ENCODE measurements at places on chromosomes 5 and 9.

- DNase-seq, result no peak
These were observed 2067.2 kb upstream of the C9orf72 start for GRCh38 chr9:29640507-29640906.

DNA sequence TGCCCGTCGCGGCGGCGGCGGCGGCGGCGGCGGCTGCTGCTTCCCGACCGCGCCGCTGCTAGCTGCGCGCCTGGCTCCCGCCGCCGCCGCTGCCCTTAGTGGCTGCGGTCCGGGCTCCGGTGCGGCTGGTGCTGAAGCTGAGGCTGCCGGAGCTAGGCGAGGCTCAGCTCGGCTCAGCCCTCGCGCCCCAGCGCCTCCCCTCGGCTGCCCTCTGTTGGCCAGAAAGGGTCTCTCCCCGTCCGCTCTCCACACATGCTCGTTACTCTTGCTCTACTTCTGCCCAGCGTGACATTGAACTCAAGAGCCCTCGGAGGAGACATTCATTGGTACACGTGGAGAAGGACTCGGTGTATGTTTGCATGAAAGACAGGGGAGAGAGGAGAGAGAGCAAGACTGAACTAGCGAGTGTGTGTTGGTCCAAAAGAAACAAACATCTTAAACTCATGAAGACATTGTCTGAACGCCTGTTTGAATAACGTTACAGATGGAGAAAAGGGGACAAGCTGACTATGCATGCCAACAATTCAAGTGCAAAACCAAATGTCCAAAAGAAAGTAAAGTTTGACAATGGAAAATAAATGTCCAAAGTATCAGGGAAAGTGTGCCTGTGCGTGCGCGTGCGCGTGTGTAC, at the start of gene HCN1:
TSS of gene HCN1 (minus strand) at position 175 of the 631 bp plus-strand sequence.
- peak; percentile 36 for DNase-seq

DNA sequence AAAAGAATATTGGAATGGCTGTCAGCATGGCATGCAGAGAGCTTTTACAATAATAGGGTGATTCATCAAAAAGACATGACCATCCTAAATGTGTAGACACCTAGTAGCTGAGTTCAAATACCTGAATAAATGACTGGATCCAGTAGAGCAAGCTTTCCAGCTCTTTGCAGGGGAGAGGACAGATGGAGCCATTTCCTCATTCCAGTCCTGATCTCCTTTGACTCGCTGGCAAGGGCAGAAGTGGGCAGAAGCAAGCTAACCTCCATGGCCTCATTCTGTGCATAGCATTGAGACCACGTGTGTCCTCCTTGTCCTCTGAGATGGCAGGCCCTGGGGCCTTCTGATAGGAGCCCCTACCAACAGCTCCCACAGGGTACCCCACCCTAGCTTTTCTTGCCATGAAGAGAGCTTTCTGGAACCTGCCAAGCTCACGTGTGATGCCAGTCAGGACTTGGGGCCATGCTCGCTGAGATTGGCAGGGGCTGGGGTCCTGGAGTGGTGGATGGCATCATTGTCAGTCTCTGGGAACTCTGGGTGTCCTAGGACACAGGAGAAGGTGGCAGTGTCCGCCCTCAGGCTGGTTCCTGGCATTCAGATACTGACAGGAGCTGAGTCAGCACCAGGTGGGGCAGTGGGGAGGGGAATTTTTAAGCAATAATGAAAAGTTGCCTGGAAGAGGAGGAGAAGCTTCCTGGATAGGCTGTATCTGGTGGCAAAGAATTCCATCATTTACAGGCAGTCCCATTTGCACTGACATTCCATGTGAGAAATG, 33.6 kb downstream of the WWC1 start:
- DNase-seq, result no peak

DNA sequence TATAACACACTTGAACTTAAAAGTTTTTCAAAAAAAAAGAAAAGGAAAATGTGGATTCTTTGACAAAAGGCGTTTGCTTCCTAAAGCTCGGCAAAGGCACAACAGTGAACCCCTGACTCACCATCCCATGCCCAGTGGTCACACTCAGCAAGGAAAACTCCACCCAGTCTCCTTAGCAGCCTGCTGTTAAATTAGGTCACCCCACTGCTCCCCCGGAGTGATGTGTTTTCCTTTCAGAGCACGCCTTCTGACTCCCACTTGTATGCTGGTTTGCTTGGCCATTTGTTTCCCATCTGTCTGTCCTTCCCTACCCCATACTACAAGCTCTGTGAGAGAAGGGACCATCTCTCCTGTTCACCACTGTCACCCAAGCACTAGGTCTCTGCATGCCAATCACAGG, 23.8 kb downstream of the RETREG1 start:
- DNase-seq, result no peak

DNA sequence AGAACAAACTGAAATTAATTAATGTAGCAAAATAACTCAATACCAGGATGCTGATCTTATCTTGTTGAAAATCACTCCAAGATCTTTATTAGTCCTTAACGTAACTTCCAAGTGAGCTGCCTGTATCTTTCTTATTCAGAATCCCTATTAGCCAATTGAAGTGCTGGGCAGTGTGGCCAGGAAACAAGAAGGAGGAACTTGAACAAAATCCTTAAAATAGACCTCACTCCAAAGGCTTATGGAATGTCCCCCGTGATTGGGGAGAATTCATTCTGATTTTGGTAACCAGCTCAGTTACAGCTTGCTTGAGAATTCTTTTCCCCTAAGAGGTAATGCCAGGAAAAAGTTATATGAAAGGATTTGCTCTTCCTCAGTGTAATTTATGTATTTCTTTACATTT, 171.0 kb downstream of the DEPDC1B start:
- no peak for DNase-seq

- DNase-seq, result no peak
These were observed 388.1 kb upstream of the ACO1 start for GRCh38 chr9:31996331-31996730.

DNA sequence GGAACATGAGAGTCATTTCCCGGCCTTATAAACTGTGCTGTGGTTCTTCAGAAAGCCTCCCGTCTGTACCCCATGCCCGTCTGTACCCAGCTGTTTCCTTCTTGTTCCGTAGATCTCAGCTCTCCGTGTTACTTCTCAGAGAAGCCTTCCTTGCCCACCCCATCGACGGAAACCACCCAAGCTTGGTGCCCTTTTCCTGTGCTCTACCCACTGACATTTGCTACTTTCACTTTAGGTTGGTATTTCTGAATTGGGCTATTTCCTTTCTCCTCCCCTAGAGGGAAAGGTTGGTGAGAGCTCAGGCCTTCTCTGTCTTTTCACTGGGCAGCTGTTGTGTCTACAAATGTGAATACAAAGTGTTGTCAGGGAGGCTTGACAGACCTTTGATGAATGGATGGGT, 764.5 kb upstream of the ADAMTS16 start:
- no peak for DNase-seq

- DNase-seq, result no peak
These were observed 22.8 kb downstream of the OSTF1 start for GRCh38 chr9:75111019-75111622.

DNA sequence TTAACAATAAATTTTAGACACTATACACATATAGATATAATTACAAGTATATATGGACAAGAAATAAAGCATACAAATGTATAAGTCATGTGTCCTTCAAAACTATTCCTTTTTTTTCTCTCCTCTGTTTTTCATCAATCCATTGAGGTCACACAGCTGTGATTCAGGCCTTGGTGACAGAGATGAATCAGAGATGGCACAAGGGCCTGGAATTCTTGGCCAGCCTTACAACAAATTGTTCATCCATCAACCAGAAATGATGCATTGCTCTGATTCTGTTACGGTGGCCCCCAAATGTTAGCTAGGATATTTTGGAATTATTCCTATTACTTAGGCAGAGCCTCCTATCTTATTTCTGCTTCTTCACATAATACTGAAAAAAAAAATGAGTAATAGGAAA, 108.7 kb upstream of the MPDZ start:
- no peak for DNase-seq

- DNase-seq, result no peak
These were observed 67.2 kb upstream of the IER5L start for GRCh38 chr9:129245276-129245675.

- DNase-seq, result no peak
These were observed at the start of gene PCDHB16 for GRCh38 chr5:141182248-141182647. Gene PCDHB16 (plus strand): TSS chr5:141182387. CDS start chr5:141182560, 173 bp downstream.

GRCh38 chr9:83312537-83312936, 225.7 kb downstream of the FRMD3 start:
- DNase-seq, result no peak

- DNase-seq, result no peak
These were observed 93.3 kb upstream of the CDKN2B start for GRCh38 chr9:22102146-22103053.

DNA sequence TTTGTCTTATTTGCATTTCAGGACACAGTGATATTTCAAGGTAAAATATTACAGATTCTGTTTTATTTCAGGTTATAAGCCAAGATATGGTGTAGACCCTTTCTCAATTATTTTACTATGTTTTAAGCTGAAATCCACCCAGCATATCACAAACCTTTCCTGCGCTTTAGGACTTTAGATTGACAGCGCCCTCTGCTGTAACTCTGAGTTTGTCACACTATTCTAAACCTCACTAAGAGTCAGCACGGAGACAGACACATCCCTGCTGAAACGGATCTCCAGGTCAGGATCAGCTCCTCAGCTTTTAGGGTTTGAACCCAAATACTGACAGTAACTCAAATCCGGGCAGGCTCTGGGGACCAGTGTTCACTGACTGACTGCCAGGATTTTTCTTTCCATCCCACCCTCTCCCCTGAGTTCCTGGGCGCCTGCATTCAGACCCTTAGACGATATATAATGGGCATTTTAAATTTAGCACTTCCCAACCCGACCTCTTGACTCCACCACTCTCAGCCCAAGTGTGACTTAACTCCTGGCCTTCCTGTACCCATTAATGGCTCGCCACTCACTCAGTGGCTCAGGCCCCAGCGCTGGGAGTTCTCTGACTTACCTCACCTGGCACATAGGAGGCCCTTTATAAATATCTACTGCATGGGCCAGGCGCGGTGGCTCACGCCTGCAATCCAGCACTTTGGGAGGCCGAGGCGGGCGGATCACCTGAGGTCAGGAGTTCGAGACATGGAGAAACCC, 33.5 kb downstream of the TLX3 start:
- DNase-seq, result no peak

- DNase-seq, result no peak
These were observed 1.9 kb downstream of the SDHA start for GRCh38 chr5:219991-220390.

- DNase-seq, result no peak
These were observed 13.9 kb downstream of the NR2F1 start for GRCh38 chr5:93596676-93597490.

DNA sequence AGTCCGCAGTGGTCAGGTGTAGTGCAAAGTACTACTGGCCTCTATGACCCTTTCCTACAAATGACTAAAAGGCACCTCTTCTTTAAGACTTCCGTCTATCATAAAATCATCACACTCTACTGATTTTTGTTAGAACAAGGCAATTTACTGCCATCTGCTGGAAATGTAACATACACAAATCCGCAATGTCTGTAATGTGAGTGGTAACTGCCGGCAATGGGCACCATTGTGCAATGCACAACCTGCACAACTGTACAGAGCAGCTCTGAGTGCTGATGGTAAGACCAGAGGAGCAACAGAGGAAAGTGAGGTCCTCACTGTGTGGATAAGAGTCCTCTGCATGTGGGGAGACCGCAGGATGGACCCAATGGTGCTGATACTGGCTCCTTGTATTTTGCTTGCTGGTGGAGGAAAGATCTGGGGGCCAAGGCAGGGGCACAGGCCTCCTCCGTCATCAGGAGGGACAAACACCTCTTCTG, 103.7 kb downstream of the ATPSCKMT start:
- no peak for DNase-seq

- no peak for DNase-seq
These were observed 2.7 kb upstream of the NSMF start for GRCh38 chr9:137461663-137462395.

DNA sequence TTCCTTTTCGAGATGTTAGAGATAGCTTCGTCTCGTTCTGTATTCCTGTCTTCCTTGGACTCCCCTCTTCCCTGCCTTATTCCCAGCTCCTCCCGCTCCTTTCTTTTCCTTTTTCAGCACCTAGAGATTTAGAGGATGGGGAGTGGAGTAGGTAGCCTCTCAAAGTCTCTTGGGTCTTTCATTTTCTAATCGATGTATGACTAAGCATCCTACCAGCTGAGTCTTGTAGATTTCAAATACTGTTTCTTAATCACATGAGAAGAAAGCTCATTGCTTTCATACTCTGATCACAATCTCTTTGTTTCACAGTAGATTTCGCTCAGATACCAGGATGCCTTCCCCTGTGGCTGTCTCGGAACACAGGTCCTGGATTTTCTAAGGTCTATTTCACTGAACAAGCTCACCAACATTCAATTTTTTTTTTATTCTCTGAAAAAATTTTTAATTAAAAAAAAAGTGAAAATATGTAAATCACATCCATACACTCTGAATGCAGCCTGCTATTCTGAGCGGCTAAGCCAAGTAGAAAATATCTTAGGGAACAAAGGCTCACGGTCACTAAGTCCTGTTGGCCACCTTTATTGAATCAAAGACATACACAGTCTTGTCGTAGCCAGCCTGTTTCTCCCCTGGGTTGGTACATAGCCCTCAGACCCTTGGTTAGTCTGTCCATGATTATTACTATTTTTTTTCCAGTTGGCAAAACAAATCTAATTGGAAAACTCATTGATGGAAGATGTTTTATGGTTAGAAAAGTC, 413.8 kb downstream of the KDM4C start:
- DNase-seq, result no peak

GRCh38 chr9:104895572-104895971, 32.4 kb downstream of the ABCA1 start:
- DNase-seq, result no peak

- DNase-seq, result no peak
These were observed 29.6 kb upstream of the UBAC1 start for GRCh38 chr9:135990468-135991429.

DNA sequence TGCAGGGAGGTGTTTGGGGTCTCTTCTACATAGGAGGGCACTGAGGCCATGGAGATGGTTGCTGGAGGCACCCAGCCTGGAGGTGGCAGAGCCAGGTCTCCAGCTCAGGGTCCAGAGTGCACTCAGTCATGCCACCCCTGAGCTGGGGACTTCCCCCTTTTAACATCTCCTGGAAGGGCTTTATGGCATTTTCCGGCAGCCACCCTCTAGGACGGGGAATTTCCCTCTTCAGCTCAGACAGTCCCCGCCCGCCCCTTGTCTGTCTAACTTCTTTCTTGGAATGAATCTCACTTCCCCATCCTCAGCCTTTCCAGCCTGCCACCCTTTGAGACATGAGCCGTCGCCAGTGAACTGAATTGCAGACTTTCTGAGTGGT, 49.9 kb downstream of the COL15A1 start:
- no peak for DNase-seq

GRCh38 chr9:82109626-82110025, 121.1 kb downstream of the SPATA31D1 start:
- no peak for DNase-seq

Data from breast epithelium (tissue), 4 donors.